ENCODE measurements at places on chromosomes 7 and 10.
A peak's percentile ranks its signal among the peaks of the same experiment; 100 is the strongest.

GRCh38 chr7:28096713-28097112, 83.9 kb downstream of the JAZF1 start:
- peak; percentile 59 for DNase-seq

DNA sequence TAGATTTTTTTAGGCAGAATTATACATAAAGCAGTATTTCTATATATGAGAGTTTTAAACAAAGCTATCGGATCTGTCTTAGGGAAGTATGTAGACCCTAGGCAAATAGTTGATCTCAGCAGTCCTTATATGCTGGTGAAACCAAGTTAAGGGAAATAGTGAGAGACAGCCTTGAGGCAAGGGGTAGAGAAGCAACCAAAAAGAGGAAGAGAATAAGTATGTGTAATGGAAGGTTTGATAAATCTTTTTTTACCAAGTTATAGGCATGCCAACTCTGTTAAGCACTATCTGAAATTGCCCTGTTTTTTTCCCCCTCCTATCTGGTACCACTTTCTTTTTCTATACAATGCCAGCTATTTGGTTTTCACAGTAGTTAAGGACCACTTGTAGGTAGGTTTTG, 19.9 kb downstream of the SPAG6 start:
- DNase-seq: no peak

- no peak for DNase-seq
Measured at GRCh38 chr10:102134416-102134815, 1.6 kb downstream of the PPRC1 start.

GRCh38 chr10:16477757-16478156, 40.9 kb downstream of the PTER start:
- no peak for DNase-seq

DNA sequence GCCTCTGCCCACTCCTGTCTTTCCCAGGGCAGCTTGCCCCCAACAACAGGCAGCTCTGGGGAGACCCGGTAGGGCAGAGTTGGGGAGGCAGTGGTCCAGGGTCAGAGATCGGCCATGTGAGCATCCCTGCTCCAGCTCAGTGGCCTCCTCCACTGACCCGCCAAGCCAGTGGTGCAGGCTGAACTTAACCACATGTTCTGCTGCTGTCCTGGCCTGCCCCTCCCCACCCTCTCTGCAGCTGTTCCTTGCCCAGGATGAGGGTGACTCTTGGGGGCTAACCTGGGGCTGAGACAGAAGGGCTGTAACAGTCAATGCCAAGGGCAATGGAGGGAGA, 349.3 kb downstream of the PLXNA4 start:
- DNase-seq: no peak

DNA sequence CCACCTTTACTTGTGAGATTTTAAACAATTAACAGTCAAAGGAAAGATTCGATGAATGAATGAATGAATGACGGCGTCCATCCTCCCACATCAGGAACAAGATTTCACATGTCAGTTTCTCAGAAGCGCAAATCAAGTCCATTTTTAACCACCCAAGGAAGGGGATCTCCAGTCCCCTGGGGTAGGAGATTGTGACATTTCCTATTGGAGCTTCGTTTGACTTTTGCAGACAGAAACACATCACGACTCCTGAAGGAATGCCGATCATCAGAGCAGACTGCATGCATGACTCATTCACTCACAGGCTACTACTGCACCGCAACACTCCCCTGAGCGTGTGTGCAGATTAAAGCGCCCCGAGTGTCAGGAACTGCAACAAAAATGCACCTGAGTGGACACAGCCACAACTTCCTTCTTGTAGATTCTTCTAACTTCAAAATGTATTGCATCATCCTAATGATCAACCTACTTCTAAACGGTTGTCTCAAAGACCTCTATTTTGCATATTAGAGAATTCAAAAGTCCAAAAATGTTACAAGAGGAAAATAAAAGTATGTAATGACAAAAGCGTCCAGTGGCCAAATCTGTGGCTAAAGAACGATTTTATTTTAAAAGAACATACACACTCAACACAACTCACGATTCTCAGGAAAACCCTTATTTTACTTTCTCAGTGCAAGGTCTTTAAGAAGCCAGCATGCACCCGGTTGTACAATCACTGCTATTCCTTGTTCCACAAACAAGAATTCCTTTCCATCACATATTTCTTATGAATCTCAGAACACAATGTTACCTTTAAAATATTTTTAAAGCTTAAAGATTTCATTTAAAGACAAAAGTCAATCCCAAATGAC, 172.6 kb downstream of the FAM107B start:
- no peak for DNase-seq

DNA sequence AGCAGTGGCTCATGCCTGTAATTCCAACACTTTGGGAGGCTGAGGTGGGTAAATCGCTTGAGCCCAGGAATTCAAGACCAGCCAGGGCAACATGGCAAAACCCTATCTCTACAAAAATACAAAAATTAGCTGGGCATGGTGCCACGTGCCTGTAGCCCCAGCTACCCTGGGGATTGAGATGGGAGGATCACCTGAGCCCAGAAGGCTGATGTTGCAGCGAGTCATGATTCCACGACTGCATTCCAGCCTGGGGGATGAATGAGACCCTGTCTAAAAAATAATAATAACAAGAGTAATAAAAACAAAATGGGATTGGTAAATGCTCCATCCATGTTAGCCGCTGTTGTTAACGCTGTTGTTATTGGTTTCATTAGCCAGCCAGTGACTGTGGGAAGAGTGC, 1.3 kb upstream of the HKDC1 start:
- no peak for DNase-seq

GRCh38 chr10:29415876-29416275, 127.0 kb downstream of the LYZL1 start:
- no peak for DNase-seq

DNA sequence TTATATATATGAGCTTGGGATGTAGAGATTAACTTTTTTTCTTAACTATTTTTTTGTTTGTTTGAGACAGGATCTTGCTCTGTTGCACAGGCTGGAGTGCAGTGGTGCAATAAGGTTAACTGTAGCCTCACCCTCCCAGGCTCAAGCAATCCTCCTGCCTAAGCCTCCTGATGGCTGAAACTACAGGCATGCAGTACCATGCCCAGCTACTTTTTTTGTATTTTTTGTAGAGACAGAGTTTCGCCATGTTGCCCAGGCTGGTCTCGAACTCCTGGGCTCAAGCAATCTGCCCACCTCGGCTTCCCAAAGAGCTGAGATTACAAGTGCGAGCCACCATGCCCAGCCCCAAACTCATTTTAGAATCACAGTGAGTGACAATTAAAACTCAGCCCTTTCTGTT, 105.2 kb downstream of the CUBN start:
- no peak for DNase-seq

GRCh38 chr10:18822156-18822555, 162.9 kb downstream of the ARL5B start:
- DNase-seq: no peak
